ENCODE measurements at places on chromosomes 13 and 19.

DNA sequence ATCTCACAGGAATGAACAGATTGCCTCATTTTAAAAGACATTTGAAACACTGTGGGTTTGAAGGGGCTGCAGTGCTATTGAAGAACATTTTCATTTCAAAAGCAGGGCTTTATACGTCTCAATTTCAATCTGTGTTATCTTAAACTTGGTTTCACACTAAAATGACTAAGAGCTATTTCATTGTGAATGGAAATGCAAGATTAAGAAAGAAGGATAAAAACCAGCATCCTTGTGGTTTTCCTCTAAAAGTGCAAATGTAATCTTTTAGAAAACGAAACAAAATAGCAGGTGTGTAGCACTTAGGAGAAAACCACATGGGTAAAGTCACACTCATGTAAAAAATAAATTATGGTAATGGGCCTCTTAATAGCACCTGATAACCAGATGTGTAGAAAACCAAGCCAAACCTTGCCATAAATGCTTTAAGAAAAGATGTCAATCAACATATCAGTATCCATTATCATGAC lies 397.7 kb downstream of the GPC6 start:
- no peak for DNase-seq

- DNase-seq = no peak
These were observed 87.1 kb downstream of the ARHGEF7 start for GRCh38 chr13:111202156-111202621.

GRCh38 chr19:12828494-12828893 lies 5.9 kb downstream of the RTBDN start:
- DNase-seq = peak; percentile 15

GRCh38 chr19:16142032-16142580 lies 1.4 kb upstream of the HSH2D start:
- DNase-seq = no peak

GRCh38 chr13:98083507-98083906 lies 59.4 kb upstream of the FARP1 start:
- DNase-seq = no peak

Measured in CD4-positive, alpha-beta T cell treated with Interferon alpha-2 for 1 hour (primary cell).